Stomach (tissue), 19 donors: ENCODE measurements at places on chromosomes 2 and 18. TPM values are rescaled to one million over a fixed set of nuclear protein-coding genes. Genes with fewer than 3 reads are reported as not detected.
A peak's percentile ranks its signal among the peaks of the same experiment; 100 is the strongest.

TMEM178A gene
- 1.2 TPM for total RNA-seq

CXCR1 gene
- total RNA-seq: not detected

CERKL gene
- total RNA-seq: not detected

TMEM37 gene
- 5.7 TPM for total RNA-seq

CD8B2 gene
- total RNA-seq: not detected

INO80D gene
- 36.5 TPM for total RNA-seq

CAPN14 gene
- not detected for total RNA-seq

VWA3B gene
- total RNA-seq: not detected

EHD3 gene
- total RNA-seq: 0.45 TPM

FSHR gene
- total RNA-seq: not detected

INPP5D gene
- total RNA-seq: 42.0 TPM

ZSWIM2 gene
- total RNA-seq: not detected

DNA sequence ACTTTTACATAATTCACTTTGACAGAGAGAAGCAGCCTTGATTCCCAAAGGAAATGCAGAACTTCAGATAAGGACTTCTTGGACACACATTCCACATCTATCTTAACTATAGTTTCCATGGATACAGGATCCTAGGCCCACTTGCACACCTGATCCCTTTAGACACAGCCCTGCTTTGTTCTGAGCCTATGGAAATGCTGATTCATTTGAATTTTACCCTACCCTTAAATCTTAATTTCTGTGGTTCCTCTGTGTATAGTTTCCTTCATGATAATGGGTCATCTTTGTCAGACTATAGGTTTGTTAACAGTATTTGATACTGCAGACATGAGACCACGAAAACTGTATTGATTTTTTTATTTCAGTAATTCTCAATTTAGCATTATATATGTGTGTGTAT lies 77.4 kb downstream of the ACTR3 start:
- no peak for DNase-seq

DNA sequence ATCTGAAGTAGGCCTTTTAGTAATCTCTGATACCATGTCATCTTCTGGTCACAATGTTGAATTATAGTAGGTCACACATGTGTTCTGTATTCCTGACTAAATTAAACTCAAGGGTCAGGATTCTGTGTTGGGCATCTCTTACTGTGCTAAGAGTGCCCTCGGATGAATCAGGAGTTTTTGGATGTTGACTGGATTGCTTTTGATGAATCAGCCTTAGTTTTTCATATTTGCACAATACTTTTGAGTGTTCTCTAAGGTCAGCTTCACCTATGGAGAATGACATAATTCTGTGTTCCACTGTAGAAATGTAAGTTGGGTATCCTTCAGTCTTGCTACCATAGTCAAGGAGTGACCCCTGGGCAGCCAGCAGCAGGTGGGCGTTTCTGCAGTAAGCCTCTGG lies 190.1 kb downstream of the PTPRM start:
- no peak for DNase-seq

GRCh38 chr2:205776139-205776538 lies 93.8 kb downstream of the NRP2 start:
- peak; percentile 65 for DNase-seq

GRCh38 chr2:20185176-20186022 lies 39.5 kb downstream of the SDC1 start:
- DNase-seq: no peak

DNA sequence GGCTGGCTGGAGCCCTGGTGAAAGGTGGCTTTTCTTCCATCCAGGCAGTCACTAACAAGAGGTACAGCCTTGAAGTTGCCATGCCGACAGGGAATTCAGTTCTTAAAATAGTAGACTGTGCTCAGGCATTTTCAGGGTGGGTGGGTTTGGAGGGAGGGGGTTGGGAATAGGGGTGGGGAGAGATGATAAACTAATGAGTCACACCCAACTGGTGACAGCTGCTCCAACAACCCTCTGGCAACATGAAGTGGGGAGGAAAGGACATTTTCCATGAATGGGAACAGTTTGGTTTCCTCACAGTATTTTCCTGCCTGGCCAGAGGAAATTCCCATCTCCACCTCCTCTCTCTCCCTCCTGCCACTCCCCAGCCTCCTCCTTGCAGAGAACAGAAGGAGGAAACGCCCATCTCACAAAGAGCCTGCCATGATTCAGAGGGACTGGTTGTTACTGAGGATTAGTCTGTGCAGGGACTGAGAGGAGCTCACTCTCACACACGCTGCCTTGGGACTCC lies 113.0 kb upstream of the SLC1A4 start:
- no peak for DNase-seq

GRCh38 chr2:191611614-191612013 lies 66.3 kb upstream of the NABP1 start:
- no peak for DNase-seq

- DNase-seq: no peak
These were observed 3.5 kb downstream of the MAPK4 start for GRCh38 chr18:50563376-50563775.

DNA sequence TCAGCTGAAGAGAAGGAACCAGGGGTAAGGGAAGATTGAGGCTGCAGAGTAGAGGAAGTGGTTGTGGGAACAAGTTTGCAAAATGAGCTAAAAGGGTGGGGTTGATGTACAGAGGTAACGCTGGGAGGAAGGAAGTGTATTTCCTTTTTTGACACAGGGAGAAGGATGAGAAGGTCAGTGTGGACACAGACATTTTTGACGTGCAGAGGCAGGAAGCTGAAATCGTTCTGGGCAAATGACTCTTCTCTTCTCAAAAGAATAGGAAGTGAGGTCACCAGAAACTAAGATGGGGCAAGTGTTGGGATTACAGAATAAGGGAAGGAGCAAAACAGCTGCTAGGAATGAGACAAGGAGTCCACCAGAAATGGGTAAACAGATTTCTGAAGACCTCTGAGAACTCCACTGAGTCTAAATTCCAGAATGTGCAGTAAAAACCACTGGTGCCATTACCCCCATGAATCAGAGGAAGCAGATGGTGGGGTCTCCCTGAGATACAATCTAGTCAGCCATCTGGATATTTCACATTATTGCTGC lies 20.0 kb upstream of the RNF149 start:
- DNase-seq: peak; percentile 67

GRCh38 chr2:135951041-135951583 lies 34.3 kb downstream of the DARS1 start:
- DNase-seq: no peak

- DNase-seq: no peak
These were observed 198.6 kb upstream of the EPAS1 start for GRCh38 chr2:46098621-46099062.

- no peak for DNase-seq
These were observed 36.1 kb downstream of the MRPL35 start for GRCh38 chr2:86235196-86235980.

DNA sequence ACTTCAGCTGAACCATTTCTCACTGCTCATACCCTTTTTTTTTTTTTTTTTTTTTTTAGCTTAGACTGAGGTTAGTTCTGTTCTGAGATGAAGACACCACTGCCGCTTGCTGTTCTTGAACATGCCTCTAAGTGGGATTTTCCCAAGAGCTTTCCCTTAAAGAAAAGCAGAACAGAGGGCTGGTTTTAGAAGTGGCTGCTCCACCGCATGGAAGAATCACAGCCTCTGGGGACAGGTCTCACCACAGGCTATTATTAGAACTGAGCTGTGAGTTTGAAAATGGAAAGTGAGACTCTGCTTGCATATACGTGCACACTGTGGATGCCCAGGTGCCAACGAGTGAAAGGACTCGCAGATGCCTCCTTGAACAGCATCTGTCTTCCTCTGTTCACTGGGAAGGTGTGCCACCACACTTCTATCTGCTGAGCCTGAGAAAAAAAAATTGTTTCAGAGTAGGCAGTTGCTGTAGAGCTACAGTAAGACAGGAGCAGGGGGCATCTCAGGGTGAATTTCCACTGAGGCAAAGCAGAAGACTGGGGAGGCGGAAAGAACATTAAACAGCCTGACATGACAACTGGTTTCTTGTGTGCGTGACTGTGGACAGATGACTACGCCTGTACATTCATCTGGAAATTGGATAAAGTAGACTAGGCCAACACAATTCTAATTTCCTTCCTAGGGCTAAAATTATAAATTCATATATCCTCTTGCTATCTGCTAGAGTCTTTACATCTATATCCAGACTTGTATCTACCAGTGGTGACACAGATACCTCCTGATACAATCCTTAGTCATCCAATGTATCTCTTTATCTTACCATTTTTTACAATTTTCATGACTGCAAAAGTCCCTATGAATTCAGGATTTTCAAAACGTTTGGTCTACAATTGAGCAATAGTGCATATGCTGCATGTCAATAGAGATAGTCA lies 1045.7 kb upstream of the CELF4 start:
- peak; percentile 23 for DNase-seq

GRCh38 chr2:51165534-51166260 lies 133.8 kb upstream of the NRXN1 start:
- no peak for DNase-seq

- peak; percentile 91 for DNase-seq
These were observed 187.1 kb upstream of the HAAO start for GRCh38 chr2:42979416-42979869.

GRCh38 chr2:100955226-100955625 lies 46.9 kb upstream of the RPL31 start:
- no peak for DNase-seq

DNA sequence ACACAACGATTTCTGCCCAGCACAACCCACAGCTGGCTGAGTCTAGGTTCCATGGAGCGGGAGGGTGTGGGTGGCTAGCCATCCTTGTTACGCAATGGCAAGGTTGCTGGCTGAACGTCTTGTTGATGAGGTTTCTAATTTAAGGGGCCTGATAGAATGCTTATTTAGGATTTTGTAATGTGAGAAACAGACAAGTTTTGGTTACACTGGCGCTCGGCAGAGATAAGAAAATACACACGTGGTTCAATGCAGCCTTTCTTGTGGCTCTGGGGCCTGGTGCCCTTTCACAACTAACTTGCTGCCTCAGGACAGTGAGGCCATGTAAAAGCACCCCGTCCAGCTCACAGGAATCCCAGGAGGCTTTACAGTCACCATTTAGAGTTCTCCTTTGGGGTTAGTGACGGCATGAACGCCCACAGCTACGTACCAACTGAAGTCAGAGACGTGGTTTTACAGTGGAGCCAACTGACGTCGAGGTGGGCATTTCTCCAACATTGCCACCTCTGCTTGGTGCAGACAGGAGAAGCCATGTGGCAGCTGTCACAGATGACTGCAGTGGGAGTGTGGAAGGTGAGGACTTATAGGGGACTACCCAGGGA lies 29.7 kb upstream of the PIEZO2 start:
- DNase-seq: no peak

- DNase-seq: no peak
These were observed 262.5 kb downstream of the ZNF521 start for GRCh38 chr18:25089470-25089869.

DNA sequence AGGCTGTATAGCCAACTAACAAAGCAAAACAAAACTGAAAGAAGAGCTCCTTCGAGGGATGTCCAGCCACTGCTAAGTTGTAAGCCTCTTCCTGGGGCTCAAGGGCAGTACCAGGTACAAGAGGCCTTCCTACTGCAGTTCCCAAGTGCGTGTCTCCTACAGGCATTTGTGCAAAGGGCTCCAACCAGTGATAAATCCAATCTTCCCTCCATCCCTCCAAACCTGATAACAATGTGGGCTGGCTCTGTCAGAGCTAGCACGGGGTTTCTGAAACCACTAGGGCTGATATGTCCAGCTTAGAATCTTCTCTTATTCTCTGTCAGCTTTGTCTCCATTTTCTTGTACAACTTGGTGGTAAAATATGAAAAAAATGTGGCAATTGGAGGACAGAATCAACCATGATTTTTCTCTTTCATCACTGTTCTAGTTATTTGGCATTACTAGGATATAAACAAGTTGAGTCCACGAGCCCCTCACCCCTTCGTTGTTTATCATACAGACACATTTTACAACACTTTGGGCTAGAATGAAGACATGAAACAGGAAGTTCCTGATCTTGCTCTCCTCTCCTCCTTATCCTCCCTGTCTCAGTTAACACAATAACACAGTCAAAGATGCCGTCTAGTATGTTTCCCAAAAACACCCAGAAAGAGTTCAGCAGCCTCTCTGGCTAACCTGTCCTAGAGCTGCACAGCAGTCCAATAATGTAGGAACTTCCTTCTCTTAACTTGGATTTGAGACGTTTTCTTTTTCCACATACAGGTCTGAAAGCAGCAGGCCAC lies 35.4 kb upstream of the WIPF1 start:
- DNase-seq: peak; percentile 33

DNA sequence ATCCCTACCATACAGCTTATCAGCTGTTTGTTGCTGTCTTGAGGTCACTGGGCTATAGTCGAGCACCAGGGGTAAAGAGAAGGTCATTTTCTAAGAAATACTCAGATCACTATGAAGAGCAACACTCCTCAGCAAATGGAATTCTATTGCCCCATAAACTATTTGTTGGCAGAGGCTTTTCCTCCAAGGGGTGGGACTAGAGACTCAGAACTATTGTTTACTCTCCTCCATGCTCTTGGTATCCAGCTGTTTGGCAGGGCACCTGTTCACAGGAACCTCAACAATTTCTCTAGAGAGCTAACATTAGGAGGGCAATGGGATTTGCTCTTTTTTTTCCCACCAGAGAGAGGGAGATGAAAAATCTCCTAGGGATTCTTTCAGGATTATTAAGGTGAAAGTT lies 249.1 kb upstream of the SPRED2 start:
- no peak for DNase-seq

DNA sequence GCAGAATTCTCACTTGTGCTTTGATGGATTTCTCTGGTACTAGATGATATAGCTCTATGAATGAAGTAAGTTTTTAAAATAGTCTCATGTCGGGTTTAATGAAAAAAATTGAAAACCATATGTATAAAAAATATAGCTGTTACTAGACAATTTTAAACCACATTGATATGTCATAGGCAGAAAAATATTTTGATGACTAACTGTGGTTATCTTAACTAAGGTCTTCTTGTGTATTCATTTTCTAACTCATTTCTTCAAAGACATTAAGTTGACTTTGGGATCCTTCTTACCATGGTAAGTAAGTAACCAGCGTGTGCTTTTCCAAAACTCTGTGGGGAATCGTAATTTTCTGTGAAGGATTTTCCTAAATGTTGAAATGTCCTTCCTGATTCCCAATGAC lies 160.9 kb upstream of the COL3A1 start:
- no peak for DNase-seq

- DNase-seq: no peak
These were observed 321.3 kb upstream of the EPAS1 start for GRCh38 chr2:45975752-45976517.

GRCh38 chr2:47890711-47891368 lies 15.5 kb downstream of the FBXO11 start:
- no peak for DNase-seq

GRCh38 chr2:85326406-85327159 lies 1.2 kb downstream of the TGOLN2 start:
- peak; percentile 58 for DNase-seq

GRCh38 chr2:159616286-159616701 lies at the start of gene BAZ2B:
Gene BAZ2B, minus strand, starts transcription at chr2:159616548. Its CDS starts 137,829 bp downstream, at chr2:159478719.
- DNase-seq: no peak

- no peak for DNase-seq
These were observed 372.8 kb upstream of the ST6GAL2 start for GRCh38 chr2:107258531-107259407.
